ENCODE measurements at places on chromosomes 12 and 14. TPM values are rescaled to one million over a fixed set of nuclear protein-coding genes. Genes with fewer than 3 reads are reported as not detected.

- no peak for DNase-seq
Observed at GRCh38 chr14:69626132-69626500, 14.7 kb downstream of the SUSD6 start.

Gene CCDC175
- not detected for total RNA-seq

Gene CALCOCO1
- total RNA-seq, result 210 TPM

Gene SALL2
- 4.2 TPM for total RNA-seq

DNA sequence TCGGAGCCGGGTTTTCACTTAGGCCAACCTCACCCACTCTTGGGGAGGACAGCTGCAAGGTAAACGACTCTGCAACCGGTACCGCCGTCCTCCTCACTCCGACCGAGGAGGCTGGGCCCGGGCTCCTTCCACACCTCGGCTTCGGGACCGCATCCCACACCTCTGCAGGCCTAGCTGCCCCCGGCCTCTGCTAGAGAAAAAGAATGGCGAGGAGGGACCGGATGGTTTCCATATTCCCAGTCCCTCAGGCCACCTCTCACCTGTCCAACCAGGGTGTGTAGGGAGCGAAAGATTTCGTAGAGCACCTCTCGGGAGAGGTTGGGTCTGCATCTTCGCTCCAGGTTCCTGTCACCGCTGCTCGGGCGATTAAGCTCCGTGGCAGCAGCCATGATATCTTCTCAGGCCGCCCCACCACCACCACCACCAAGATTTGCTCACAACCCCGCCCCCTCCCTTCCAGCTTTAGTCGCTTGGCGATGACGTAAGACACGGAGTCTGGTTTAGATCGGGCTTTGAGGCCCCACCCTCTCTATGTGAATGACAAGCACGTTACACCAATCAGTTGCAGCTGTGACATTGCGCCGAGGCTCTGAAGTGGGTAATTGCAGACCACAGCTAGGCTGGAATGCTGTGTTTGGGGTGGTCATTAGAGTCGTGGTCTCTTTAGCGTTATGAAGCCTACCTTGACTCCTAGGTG, at the start of gene MBIP:
TSS of gene MBIP (minus strand) at position 438 of the 697 bp plus-strand sequence. CDS start at position 389, 49 bp downstream.
- peak; percentile 86 for DNase-seq

DNA sequence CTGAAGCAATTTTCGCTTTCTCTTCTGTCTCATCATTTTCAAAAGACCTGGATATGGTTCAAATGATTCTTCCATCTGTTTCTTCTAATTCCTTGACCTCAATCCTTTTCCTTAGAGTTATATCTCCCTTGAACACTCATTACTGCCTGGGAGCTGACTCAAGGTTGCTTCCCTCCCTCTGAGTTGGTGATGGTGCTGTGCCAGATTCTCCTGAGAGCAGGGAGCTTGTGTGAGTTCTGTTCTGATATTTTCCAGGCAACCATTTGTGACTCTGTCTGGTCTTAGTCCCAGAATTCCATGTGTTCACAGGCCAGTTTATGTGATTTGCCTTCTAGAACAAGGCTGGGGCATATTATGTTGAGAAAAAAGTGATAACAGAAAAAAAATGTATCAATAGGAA, 505.1 kb upstream of the SYT1 start:
- no peak for DNase-seq

DNA sequence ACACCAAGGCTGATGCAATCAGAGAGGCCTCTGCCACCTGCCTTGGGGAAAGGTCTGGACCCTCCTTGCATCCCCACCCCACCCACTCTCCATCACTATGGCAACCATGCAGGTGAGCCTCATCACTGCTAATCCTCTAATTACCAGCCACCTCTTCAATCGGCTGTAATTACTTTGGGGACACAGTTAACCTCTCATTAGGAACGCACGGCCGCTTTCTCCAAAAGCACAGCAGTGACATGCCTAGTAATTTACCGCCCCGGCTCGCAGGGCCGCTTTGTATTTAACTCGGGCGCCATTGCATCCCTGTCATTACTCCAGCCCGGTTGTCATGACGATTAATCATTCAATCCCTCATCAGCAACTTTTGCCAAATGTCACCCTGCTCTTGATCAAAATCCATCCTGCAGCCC, 36.3 kb upstream of the FAM222A start:
- no peak for DNase-seq

Measured in left ventricle myocardium superior (tissue), 1 donor.